ENCODE measurements at places on chromosomes 1 and 21.

GRCh38 chr1:113146242-113147072 is 73.5 kb downstream of the LRIG2 start:
- H3K27ac ChIP-seq, result no peak overlapping the region
- peaks cover 33% of the 10 kb centered on the region for H3K4me1 ChIP-seq
- DNase-seq, result peak; percentile 32
- H3K27me3 ChIP-seq, result no peaks in the 10 kb centered on the region

- no peak overlapping the region for H3K4me3 ChIP-seq
- DNase-seq, result no peak
- H3K36me3 ChIP-seq, result no peaks in the 10 kb centered on the region
- peaks cover 42% of the 10 kb centered on the region for H3K4me1 ChIP-seq
Measured at GRCh38 chr1:117571496-117571895, 34.4 kb upstream of the TENT5C start.

DNA sequence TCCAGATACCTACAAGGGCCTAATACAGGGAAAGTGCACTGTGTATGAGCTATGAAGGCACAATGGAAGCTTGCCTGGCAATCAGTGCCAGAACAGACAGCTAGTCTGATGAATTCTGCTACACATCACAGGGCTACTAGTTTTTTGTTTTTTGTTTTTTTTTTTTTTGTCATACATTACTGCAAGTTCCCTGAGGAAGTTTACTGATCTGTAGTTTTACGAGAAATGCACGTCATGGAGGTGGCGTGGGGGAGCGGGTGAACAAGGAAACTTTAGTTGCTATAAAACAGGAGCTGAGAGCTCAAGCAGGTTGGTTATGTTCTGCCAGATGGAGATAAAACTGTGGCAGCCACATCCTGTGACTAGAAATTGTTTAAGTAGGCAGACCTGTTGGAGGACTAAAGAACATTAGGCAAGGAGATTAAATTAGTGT is 17.7 kb downstream of the PTPRC start:
- H3K4me3 ChIP-seq, result peak overlapping the region; percentile 63
- H3K4me1 ChIP-seq, result peaks cover 76% of the 10 kb centered on the region
- peak overlapping the region; percentile 94 for H3K27ac ChIP-seq
- H3K36me3 ChIP-seq, result peaks cover 46% of the 10 kb centered on the region
- DNase-seq, result peak; percentile 81

GRCh38 chr21:34833465-34833864 is 164.7 kb downstream of the CLIC6 start:
- H3K27ac ChIP-seq, result peak overlapping the region; percentile 52
- peaks cover 27% of the 10 kb centered on the region for H3K4me1 ChIP-seq
- no peaks in the 10 kb centered on the region for H3K27me3 ChIP-seq
- no peak for DNase-seq

GRCh38 chr1:111253876-111254275 is 26.4 kb downstream of the CHI3L2 start:
- no peak overlapping the region for H3K4me3 ChIP-seq
- no peak overlapping the region for H3K27ac ChIP-seq
- peaks cover 21% of the 10 kb centered on the region for H3K27me3 ChIP-seq
- H3K4me1 ChIP-seq, result peaks cover 9% of the 10 kb centered on the region
- no peak for DNase-seq

DNA sequence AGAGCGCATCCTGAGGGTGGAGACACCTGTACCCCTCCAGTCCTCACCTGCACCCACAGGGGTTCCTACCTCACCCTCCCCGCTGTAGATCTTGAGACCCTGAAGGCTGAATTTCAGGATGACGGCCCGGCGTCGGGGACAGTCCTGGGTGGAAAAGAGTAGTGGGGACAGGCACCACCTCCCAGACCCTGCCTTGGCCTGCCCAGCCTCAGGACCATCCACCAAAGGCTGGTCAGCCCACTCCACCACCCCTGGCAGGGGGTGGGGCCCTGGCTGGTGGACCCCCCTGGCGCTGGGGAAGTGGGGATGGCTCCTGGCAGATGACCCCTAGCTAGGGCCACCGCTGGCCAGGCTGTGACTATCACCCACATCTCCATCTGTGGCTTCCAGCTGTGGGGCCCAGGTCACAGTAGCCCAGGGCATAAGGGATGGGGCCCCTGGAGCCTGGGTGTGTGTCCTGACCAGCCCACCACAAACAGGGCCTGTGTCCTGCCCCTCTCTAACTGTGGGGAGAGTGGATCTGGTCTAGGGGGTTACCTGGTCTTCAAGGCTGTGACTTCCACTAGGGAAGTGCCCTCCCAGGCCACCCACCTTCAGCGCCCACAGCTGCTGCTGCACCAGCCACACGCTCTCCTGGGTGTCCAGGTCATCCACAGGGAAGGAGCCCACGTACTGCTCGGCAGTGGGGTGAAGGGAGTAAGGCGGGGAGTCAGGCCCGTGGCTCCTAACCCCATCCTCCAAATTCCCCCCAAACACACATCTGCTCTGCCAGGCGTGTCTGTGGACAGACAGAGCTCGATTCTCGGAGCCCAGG is 5.4 kb downstream of the SH2D5 start:
- H3K27ac ChIP-seq, result no peak overlapping the region
- no peaks in the 10 kb centered on the region for H3K36me3 ChIP-seq
- H3K4me1 ChIP-seq, result peaks cover 7% of the 10 kb centered on the region
- DNase-seq, result no peak
- H3K27me3 ChIP-seq, result peaks cover 66% of the 10 kb centered on the region

DNA sequence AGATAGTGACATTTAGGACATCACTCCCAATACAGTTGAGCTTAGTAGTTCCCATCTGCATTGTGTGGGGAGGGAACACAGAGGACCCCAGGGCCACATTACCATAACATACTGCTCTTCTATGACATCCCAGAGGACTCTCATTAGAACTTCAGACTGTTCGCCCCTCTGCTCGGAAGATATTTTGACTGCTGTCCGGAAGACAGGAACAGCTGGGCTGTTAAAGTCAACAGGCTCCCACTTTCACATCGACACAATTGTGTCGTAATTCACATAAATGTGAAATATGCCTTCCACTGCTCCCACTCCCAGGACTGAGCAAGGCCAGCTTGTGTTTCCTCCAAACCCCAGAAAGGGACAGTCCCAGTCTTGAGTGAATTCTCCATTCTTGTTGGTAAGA is 158.4 kb downstream of the SEC16B start:
- DNase-seq, result no peak
- no peak overlapping the region for H3K4me3 ChIP-seq
- no peaks in the 10 kb centered on the region for H3K4me1 ChIP-seq

DNA sequence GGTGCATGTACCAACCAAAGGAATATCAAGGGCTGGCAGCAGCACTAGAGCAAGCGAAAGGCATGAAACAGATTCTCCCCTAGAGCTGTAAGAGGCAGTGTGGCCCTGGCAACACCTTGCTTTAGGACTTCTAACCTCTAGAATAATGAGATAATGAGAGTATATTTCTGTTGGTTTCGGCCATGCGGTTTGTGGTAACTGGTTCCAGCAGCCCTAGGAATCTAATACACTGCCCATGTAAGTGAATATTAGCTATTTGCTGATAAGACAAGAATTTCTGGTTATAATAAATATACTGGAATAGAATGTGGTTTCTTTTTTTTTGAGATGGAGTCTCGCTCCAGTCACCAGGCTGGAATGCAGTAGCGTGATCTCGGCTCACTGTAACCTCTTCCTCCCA is 199.4 kb downstream of the GABPA start:
- H3K4me1 ChIP-seq, result peaks cover 9% of the 10 kb centered on the region
- H3K27ac ChIP-seq, result no peak overlapping the region
- no peaks in the 10 kb centered on the region for H3K27me3 ChIP-seq

DNA sequence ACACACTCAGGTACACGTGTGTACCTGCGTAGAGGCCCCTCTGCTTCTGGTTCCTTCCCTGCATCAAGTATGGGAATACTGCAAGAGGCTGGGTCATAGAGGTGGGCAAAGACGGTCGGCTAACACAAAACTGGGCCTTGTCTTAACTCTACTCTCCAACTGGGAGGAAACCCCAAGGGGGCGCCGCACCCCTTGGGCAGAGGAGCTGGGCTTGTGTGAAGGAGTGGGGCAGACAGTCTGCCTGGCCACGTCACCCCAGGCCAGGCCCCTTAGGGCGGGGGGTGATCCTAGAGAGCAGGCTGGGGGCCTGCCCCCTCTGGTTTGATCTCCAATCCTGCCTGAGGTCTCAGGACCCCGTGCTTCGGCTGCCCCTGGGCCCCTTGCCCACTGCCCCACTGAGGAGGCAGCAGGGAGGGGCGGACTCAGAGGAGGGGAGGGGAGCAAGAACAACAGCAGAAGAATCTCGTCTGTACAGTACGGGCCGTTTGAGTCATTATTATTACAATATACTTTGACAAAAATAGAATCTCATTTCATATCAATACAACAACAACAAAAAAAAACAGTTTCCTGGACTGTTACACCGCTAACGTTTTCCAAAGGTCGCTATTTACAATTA is 34.7 kb downstream of the MEF2D start:
- peaks cover 36% of the 10 kb centered on the region for H3K36me3 ChIP-seq
- no peak overlapping the region for H3K27ac ChIP-seq
- H3K4me3 ChIP-seq, result no peak overlapping the region
- H3K4me1 ChIP-seq, result peaks cover 19% of the 10 kb centered on the region
